ENCODE measurements at places on chromosomes 6 and 20.

GRCh38 chr20:38926934-38927616 is 858 bp downstream of the FAM83D start:
- DNase-seq, result no peak

DNA sequence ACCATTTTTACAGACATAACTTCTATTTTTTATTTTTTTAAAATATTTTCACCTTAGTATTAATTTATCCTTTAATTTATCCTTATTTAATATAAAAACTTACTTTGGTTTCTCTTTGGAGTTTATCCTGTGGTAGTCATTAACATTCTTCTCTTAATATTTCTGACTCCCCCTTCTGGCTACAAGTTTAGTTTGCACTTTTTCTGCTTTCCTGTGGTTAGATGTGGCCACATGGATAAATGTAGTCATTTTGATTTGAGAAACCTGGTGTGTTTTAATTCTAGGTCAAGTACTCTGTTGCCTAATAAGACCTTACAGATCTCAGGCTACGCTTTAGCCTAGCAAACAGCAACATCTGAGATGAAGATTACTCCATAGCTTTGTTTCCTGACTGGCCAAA is 1187.5 kb downstream of the HACE1 start:
- no peak for DNase-seq

DNA sequence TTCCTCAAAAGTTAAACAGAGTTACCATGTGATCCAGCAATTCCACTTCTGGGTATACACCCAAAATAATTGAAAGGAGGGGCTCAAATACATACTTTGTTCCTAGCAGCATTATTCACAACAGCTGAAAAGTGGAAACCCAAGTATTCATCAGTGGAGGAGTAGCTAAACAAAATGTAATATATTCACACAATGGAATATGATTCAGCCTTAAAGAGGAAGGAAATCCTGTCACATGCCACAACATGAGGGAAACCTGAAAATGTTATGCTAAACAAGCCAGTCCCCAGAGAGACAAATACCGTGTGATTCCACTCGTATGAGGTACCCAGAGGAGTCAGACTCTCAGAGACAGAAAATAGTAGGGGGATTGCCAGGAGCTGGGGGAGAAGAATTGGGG is 44.5 kb downstream of the PXDC1 start:
- DNase-seq, result no peak

DNA sequence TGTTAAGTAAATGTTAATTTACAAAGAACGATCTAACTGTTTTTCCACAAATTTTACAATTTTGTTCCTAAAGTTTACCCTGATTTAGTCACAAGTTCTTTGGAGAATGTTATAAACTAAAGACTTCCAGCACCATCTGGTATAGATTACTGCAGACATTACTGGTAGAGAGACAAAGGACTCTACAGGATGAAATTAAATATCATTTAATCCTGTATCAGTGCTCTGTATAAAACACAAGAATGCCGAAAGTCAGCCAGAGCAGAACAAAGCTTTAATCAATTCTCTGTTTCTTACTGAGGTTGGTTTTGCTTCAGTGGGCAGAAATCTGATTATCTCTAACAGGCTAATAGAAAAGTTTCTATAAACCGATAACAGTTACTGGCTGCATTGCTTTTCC is 763.6 kb downstream of the TENT5A start:
- no peak for DNase-seq

GRCh38 chr6:155031091-155031490 is 36.0 kb downstream of the TIAM2 start:
- no peak for DNase-seq

DNA sequence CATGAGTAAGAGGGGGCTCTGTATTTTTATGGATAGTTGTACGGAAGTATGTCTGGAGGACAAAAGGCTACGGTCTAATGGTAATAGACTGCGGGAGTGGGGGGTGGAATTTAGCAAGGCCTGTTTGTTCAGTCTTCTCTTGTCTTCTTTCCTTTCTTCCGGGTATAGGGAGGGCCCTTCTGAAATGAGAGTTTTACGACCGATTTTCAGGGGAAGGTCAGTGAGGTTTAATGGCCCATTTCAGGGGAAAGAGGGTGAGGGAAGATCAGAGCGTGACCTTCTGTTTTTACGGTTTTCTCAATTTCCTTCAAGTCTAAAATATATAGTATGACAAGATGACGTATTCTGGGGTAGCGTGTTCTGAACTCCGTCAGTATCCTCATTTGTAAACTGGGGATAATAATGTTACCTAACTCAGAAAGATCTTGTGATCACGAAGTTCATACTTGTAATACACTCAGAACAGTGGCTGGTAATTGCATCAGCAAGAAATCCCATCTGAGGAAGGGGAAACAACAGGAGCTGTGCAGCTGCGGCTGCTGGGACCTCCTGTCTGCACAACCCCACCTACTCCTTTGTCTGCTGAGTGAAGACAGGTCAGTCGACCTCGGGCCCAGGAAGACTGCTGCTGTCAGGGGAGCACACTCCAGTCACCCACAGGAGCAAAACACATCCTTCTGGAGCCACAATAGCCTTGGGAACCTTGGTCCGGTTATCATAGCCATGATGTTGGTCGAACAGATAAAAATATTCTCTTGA is 90.4 kb downstream of the MAP3K7 start:
- DNase-seq, result no peak

Measured in effector CD4-positive, alpha-beta T cell (primary cell).